ENCODE measurements at places on chromosomes 5 and 9.

DNA sequence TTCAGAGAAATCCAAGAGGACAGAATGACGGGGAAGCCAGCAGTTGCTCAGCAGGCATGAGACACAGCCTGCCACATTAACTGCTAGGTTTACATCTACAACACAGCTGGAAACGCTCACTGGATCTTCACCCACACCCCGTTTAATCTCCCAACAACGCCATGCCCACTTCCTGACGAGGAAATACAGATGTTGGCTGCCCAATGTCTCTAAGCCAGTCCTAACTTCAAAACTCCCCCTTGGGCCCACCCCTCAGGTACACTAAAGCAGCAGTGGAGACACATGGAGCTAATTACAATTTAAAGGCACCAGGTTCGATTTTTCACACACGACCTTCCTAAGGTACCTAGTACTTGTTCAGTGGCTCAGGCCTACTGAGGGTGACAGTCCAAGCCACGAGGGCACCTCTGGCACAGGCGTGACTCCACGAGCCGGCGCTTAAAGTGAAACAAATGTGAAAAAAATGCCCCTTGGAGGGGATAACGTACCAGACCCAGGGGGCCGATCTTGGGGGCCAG lies 904 bp downstream of the RPL12 start:
- DNase-seq: peak; percentile 25

DNA sequence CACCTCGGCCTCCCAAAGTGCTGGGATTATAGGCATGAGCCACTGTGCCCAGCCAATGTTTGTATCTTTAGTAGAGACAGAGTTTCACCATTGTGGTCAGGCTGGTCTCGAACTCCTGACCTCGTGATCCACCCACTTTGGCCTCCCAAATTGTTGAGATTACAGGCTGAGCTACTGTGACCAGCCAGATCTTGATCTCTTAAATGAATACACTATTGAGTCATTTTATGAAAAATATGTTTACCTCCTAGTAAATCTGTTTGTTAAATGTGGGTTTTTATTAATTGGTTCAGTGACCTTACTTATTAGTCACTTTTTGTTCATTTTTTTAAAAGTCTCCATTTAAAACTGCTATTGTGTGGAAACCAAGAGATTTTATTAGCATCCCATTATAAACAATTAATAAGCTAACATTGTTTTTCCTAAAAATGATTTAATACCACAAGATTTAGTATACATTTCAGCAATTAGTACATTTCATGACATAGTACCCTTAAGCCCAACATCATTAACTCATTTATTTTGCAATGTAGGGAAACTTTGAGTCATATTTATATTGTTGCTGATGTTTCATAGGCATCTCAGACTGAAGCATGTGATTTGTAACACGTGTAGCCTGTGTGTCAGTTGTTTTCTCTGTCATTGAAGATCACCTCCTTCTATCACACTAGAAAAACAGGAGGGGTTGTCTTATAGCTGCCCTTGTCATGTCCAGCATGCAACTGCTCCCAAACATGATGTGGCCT lies 261.2 kb downstream of the TAF11L14 start:
- no peak for DNase-seq

DNA sequence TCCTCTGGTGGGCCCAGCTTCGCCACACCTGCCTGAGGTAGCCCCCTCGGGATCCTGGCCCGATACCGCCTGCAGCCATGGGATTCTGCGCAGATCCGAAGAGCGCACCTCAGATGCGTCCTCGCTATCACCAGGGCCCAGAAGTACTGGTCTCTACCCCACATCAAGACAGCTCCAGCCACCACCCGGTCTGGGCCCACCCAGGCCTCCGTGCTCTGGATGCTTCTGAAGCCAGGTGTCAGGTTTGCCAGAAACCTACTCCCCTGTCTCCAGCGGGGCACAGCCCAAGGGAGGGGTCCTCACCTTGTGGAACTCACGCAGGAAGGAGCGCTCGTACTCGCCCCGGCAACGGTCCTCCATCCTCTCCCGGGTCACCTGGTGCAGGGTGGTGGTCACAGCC lies 2.4 kb downstream of the ANAPC2 start:
- DNase-seq: no peak

DNA sequence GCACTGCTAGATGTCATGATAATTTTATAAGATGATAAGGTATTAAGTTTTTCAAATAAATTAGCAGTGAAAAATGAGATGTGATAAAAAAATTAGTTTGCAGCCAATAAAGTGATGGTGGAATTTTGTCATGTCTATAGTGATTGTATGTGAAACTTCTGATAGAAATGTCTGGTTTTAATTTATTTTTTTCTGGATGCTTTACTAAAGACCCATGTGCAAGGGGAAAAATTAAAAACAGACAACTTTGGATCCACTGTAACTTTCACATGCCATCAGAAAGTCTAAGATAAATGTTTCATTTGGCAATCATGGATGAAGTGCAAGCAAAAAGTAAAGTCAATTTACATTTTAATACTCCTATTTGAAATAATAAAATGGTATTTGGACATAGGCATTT lies 4.4 kb upstream of the NDUFS4 start:
- no peak for DNase-seq

DNA sequence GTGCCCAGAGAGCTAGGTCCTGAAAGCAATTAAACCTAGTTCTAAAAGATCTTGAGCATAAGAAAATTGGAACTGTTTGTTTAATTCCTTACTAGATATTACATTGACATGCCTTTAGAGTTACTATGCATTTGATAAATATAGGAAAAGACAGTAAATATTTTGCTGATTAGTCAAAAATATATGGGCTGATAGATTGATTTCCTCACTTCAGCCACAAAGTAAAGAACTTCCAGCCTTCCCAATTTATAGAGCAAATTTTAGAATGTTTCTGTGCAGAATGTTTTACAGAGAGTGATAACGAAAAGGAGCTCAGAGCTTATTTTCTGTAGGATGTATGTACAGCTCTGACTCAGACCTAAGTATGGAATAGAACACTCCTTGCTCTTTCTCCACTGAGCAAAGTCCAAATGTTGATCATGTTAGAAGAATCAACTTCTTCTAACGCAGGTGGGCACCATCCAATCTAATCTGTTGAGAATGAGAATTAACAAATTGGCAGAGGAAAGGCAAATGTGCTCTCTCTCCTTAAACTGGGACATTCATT lies 72.9 kb upstream of the PAM start:
- DNase-seq: no peak

DNA sequence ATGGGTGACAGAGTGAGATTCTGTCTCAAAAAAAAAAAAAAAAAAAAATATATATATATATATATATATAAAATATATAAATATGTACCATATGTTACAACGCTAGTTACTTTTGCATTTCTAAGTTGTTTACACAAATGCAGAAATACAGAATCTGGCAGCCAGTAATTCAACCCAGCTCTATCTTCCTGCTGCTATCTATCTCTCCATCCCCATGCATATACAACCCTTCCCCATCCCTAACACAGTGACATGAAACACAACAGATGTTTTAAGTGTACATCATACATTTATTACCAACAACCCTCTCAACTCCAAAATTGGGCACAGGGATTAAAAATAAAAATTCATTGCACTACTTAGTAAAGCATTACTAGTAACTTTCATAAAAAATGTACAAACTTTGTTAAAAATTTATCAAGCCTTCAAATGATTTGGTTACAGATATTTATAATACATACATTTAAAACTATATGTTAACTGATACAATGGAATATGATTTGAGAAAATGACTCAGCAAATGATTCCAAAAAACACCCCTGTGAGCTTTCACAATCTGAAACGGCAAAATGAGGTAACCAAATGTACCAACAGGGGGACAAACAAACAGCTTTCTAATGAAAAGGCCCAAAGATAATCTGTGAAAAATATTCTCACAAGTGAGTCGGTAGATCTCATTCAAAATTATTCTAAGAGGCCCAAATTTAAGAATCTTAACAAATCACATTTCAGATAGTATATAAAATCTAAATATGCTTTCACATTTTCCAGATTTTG lies 63.8 kb downstream of the RNF38 start:
- DNase-seq: no peak

GRCh38 chr5:23742701-23743100 lies 235.3 kb downstream of the PRDM9 start:
- DNase-seq: no peak

- DNase-seq: peak; percentile 77
These were observed 25.5 kb upstream of the SLC25A51 start for GRCh38 chr9:37929441-37929895.

- no peak for DNase-seq
These were observed 32.3 kb downstream of the ARPC5L start for GRCh38 chr9:124894035-124894740.

GRCh38 chr5:172565455-172565854 lies 75.6 kb upstream of the NEURL1B start:
- no peak for DNase-seq

GRCh38 chr5:54313311-54314270 lies 3.2 kb upstream of the ARL15 start:
- DNase-seq: peak; percentile 10

- DNase-seq: no peak
These were observed 20.1 kb upstream of the HSPA9 start for GRCh38 chr5:138595180-138595795.

GRCh38 chr9:27528076-27528885 lies 1.3 kb downstream of the MOB3B start:
- peak; percentile 30 for DNase-seq

DNA sequence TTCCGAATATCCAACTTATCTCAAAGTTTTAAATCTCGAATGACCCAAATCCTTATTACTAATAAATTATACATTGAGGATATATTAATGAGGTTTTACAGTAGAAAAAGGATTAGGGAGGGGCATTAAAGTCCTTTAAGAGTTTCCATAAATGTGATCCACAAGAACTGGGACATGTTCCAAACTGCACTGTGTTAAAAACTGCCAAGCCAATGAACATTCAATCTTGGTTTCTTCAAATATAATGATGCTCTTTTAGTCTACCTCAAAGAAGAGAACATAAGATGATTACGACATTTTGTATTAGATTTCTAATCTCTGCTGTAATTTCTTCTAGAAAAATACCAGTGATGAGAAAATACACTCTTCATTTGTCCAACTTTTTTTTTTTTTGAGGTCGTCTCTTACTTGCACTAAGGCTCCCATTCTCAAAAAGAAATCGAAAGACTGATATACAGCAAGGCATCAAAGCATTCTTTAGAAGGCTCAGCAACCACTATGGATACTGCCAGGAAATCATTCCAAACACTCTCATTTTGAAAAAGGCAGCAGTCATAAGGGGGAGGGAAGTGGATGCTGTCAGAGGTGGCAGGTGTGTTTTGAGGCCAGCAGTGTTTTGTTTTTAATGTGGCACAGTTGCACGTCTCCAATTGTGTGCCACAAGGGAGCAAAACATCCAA lies 1.7 kb downstream of the PTAR1 start:
- peak; percentile 23 for DNase-seq

- peak; percentile 40 for DNase-seq
These were observed 23.3 kb downstream of the PTGES2 start for GRCh38 chr9:128104171-128104618.

DNA sequence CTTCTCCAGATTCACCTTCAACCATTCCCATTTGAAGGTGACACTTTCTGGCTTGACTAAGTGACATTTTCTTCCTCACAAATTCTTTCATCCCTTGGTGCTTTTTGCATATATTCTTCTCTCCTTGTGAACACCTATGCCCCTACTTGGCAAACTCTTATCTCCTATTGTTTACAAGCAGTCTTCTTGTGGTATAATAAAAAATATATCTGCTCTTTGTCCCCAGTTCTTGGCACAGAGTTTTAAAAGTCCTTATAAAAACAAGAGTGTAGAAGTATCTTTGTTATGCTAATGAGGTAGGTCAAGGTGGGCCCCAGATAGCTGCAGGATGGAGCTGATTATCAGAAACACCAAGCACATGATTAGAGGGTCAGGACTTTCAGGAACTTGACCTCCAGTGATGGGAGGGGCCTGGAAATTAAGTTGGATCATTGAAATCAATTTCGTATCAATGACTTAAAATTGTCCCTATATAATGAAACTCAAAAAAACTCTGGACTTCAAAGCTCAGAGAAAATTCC lies 38.0 kb downstream of the TMEM161B start:
- DNase-seq: no peak
